ENCODE measurements at places on chromosomes 6 and 20.

GRCh38 chr6:11146117-11146826 is 34.7 kb upstream of the ERVFRD-1 start:
- no peak for DNase-seq

- DNase-seq, result no peak
Observed at GRCh38 chr6:143569040-143569439, 57.5 kb upstream of the FUCA2 start.

DNA sequence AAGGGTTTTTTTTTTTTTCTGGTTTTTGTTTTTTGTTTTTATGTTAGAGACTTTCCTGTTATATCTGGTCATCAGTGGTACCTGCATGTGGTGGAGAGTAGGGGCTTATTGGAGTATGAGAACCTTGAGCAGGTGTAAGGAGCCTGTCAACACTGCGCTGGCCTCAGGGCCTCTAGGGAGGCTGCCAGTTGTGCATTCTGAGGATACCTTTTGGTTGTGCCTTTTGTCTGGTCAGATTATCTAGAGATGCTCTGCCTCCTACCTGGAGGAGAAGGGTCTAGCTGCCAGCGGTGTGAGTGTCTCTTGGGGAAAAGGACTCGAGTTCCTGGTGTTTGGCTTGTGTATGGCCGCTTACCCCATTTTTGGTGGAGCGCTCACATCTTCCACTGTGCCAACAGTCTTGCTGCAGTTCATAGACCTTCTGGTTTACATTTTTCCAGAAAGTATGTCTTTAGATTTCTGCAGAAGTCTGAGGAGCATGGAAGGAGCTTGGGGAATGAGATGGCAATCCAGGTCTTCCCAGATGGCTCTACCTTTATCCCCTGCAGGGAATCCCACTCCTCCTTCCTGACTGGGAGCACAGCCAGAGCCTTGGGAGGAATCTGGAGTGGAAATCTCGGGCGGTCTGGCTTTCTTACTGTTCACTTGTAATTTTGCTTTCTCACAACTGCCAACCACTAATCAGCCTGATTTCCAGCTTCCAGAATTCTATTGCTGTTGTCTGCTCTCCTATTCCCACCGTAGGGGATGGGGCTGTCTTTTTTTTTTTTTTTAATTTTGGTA is 49.9 kb downstream of the PTPN1 start:
- no peak for DNase-seq

GRCh38 chr20:5557123-5557522 is 193.1 kb upstream of the SHLD1 start:
- DNase-seq, result no peak

DNA sequence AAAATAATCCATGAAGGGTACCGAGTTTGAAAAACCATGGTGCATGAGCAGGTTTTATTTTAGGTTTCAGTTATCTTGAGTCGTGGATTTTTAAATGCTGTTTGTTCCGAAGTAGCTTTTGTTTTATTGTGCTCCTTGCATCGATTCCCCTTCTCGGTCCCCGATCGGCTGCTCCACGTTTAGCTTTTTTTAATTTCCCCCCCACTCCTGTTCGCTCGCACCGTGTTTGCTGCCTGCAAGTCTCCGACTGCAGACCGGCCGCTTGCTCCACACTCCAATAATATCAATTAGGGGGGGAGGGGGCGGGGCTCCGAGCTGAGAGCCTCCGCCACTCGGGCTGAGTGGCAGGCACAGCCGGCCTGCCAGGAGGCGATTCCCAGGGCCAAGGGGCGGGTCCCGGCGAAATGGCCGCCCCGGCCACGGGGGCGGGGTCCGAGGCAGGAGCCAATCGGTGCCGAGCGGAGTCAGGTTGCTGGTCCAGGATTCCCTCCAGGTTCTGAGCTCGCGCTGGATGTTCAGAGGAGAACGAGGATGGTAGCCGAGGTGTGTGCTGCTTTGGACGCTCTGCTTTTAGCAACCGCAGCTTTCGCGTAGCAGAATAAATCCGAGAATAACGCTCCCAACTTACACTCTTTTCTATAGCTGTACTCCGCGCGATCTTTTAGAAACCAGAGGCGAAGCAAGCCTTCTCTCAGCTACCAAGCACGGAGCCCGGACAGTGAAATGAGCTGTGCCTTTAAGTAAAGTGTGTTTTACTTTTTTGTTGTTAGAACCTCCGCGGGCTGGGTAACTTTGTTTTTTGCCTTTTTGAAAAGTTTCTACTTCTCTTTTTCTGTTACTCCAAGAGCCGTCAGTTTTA is at the start of gene EPHA7:
Gene EPHA7, minus strand, starts transcription at position 256 of the 859 bp plus-strand sequence. Its CDS starts 218 bp downstream, at position 38.
- DNase-seq, result peak; percentile 97

DNA sequence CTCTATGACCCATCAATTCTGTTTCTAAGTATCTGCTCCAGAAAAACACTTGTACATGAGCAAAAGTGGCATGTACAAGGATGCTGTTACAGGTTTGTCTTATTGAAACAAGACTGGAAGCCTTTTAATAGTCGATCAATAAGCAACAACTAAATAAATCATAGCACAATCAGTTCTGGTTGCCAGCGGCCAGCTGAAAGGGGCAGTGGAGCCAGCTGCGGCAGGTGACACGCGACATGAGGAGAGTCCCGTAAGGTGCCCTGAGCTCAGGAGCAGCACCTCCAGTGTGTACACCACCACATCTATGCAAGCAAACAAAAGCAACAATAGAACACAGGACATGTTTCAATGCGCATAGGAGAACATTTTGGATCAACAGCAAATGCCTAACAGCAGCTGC is 20.7 kb upstream of the NNAT start:
- no peak for DNase-seq

DNA sequence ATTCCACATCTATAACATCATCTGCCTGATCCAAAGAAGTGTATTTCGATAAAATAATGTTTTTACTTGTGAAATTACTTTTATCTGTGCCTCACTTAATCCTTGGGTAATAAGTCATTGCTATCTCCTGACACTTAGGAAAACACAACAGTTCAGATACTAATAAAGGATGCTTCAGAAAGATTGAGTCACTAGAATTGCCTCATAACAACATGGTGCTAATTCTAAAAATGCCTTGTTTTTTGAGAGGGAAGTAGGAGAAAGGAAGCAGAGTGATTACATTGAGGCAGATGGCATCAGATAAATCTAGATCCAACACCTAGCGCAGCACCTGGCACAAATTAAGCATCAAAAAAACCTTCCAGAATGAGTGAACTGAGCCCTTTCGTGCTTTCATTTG is 69.0 kb downstream of the NCOA7 start:
- no peak for DNase-seq

DNA sequence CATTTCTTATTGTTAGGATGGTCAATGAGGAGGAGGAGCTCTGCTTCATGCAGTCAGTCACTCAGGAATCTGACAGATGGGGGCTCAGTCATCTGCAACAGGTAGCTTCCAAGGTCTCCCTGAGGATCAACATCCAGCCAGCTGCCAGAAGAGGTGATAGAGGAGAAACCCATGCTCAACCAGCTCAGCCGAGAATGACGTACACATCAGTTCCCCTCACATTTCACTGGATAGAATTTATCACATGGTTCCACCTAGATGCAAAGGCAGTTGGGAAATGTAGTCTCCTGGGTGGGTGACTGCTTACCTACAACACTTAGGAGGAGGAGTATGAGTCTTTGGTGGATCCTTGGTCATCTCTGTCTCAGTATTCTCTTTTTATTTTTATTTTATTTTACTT is 144.5 kb downstream of the CEBPB start:
- DNase-seq, result no peak

GRCh38 chr6:27503436-27504030 is 30.6 kb upstream of the ZNF184 start:
- DNase-seq, result peak; percentile 20

DNA sequence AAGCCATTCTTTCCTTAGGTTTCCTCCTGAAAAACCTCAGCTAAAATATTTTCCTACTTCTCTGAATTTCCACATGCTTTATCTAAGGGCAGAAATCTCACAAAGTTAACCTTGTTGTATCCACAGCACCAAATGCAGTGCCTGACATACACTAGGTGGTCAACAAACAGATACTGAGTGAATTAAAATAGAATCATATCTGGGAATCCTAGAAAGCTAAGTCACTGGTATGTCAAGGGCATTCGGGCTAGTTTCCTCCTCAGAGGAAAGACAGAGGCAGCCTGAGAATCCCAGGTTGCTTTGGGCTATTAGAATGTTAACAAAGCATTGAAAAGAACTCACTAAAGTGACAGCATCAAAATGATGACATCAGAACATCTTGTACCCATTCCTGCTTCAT is 132.7 kb upstream of the F13A1 start:
- DNase-seq, result no peak

DNA sequence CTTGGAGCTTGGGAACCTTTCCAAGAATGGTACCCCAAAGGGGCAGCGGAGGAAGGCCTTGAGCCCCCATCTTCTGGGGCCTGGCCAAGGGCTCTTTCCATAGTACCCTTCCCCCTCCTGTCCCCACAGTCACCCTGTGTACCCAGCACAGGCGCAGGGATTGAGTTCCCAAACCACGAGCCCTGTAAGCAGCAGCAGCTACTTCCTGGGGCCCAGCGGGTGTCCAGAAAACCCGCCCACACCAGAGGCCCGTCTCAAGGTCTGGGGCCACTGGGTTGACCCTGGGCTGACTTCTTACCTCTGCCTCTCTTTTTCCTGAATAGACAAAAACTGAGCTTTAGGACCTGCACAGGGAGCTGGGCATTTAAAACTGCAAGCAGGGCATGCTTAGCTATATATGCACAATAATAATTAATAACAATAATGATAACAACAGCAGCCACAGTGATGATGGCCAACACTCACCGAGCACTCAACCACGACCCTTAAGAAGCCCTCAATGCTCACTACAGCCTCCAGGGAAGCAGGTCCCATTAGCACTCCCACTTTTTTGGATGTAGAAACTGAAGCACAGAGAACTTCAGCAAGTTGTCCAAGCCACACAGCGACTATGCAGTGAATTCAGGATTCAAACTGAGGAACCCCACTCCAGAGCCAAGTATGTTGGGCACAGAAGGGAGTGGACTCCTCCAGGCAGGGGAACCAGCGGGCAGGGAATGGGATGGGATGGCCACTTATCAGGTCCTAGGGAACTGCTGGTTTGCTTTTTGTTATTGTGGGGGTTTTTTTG is 14.5 kb downstream of the NOL4L start:
- DNase-seq, result peak; percentile 49

Measured in brain pericyte (primary cell).